ENCODE measurements at places on chromosomes 1 and 21. TPM values are rescaled to one million over a fixed set of nuclear protein-coding genes. Genes with fewer than 3 reads are reported as not detected.

- H3K4me1 ChIP-seq, result peaks cover 8% of the 10 kb centered on the region
- H3K27ac ChIP-seq, result peak overlapping the region; percentile 0
- H3K27me3 ChIP-seq, result no peaks in the 10 kb centered on the region
- no peak overlapping the region for H3K4me3 ChIP-seq
- peaks cover 5% of the 10 kb centered on the region for H3K36me3 ChIP-seq
Observed at GRCh38 chr1:230913496-230913895, 45.2 kb upstream of the C1orf198 start.

DNA sequence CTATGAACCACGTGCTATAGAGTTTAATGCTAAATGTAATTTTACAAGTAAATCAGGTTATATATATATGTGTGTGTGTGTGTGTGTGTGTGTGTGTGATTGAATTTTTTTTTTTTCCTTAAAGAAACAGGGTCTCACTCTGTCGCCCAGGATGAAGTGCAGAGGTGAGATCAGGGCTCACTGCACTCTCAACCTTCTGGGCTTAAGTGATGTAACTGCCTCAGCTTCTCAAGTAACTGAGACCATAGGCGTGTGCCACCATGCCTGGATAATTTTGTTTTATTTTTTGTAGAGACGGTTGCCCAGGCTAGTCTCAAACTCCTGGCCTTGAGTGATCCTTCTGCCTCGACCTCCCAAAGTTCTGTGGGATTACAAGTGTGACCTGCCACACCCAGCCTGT is 26.3 kb downstream of the POU2F1 start:
- no peak overlapping the region for H3K27ac ChIP-seq
- no peaks in the 10 kb centered on the region for H3K27me3 ChIP-seq
- H3K36me3 ChIP-seq, result peaks cover 9% of the 10 kb centered on the region
- peaks cover 28% of the 10 kb centered on the region for H3K4me1 ChIP-seq

- H3K27me3 ChIP-seq, result no peaks in the 10 kb centered on the region
- H3K4me1 ChIP-seq, result no peaks in the 10 kb centered on the region
- peaks cover 63% of the 10 kb centered on the region for H3K36me3 ChIP-seq
Observed at GRCh38 chr1:147264158-147264768, 21.8 kb downstream of the CHD1L start.

- peak overlapping the region; percentile 97 for H3K4me3 ChIP-seq
- peak; percentile 23 for DNase-seq
- H3K36me3 ChIP-seq, result peaks cover 38% of the 10 kb centered on the region
Observed at GRCh38 chr1:161069241-161069640, 450 bp downstream of the ARHGAP30 start.

DNA sequence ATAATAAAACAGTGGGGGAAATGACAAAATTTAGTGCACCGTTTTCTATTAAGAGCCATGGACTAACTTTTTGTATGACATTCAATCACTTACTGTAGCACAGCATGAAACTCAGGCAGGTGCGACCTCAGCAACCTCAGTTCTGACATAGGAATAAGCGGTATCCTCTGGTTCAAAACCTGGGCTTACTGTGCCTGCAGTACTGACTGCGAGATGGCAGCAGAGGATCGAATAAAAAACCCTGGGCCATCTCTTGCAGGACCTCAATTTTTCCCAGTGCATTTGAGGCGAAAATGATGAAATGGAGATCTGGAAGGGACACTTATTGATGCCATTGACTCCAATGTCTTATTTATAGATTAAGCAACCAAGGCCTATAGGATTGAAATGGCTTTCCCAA is 214.7 kb downstream of the ADGRL2 start:
- DNase-seq, result no peak
- no peaks in the 10 kb centered on the region for H3K36me3 ChIP-seq
- H3K4me3 ChIP-seq, result no peak overlapping the region
- no peaks in the 10 kb centered on the region for H3K4me1 ChIP-seq
- H3K27ac ChIP-seq, result no peak overlapping the region

- H3K4me3 ChIP-seq, result no peak overlapping the region
- no peaks in the 10 kb centered on the region for H3K4me1 ChIP-seq
- H3K36me3 ChIP-seq, result no peaks in the 10 kb centered on the region
- H3K27me3 ChIP-seq, result peaks cover 31% of the 10 kb centered on the region
Observed at GRCh38 chr1:38272515-38272914, 225.9 kb upstream of the POU3F1 start.

GRCh38 chr1:117615474-117615873 is 9.6 kb downstream of the TENT5C start:
- H3K27me3 ChIP-seq, result peaks cover 26% of the 10 kb centered on the region
- no peak overlapping the region for H3K4me3 ChIP-seq
- peaks cover 16% of the 10 kb centered on the region for H3K36me3 ChIP-seq
- DNase-seq, result peak; percentile 60
- H3K4me1 ChIP-seq, result peaks cover 57% of the 10 kb centered on the region
- H3K27ac ChIP-seq, result no peak overlapping the region

DNA sequence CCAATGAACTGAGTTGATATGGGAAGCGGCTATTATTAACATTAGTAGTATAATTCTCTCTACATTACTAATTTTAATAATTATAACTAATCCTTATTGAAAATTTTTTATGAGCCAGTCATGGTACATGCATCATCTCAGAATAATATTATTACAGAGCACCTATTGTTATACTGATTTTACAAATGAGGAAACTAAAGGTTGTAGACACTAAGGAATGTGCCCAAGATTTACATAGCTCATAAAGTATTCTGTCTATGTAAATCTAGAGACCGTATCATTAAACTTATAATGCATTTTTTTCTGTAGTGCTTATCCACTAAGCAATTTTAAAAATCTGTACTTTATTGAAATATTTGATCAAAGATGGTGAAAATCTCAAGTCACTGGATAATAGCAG is 825.9 kb downstream of the PLA2G4A start:
- no peak overlapping the region for H3K4me3 ChIP-seq
- no peaks in the 10 kb centered on the region for H3K4me1 ChIP-seq
- no peak overlapping the region for H3K27ac ChIP-seq

GRCh38 chr21:44817506-44817880 is 369 bp downstream of the SUMO3 start:
- peaks cover 3% of the 10 kb centered on the region for H3K36me3 ChIP-seq
- H3K27ac ChIP-seq, result no peak overlapping the region
- H3K4me1 ChIP-seq, result peaks cover 19% of the 10 kb centered on the region
- no peaks in the 10 kb centered on the region for H3K27me3 ChIP-seq
- H3K4me3 ChIP-seq, result peak overlapping the region; percentile 74

- no peaks in the 10 kb centered on the region for H3K36me3 ChIP-seq
- H3K4me1 ChIP-seq, result peaks cover 7% of the 10 kb centered on the region
- peak overlapping the region; percentile 84 for H3K27ac ChIP-seq
- H3K4me3 ChIP-seq, result no peak overlapping the region
Observed at GRCh38 chr1:15290382-15290781, 43.4 kb downstream of the FHAD1 start.

The PLCH2 gene
- 6.0 TPM for total RNA-seq

The KIAA1614 gene
- total RNA-seq, result not detected

The RPE65 gene
- not detected for total RNA-seq

The AUNIP gene
- total RNA-seq, result 10.3 TPM

The KCNJ15 gene
- 0.43 TPM for total RNA-seq

All from activated CD8-positive, alpha-beta T cell treated with anti-CD3 and anti-CD28 coated beads for 36 hours (primary cell).